Hepatic stellate cell (primary cell): ENCODE measurements at places on chromosomes 1 and 21.

GRCh38 chr1:237749122-237749521 lies 141.6 kb downstream of the ZP4 start:
- no peak for DNase-seq

DNA sequence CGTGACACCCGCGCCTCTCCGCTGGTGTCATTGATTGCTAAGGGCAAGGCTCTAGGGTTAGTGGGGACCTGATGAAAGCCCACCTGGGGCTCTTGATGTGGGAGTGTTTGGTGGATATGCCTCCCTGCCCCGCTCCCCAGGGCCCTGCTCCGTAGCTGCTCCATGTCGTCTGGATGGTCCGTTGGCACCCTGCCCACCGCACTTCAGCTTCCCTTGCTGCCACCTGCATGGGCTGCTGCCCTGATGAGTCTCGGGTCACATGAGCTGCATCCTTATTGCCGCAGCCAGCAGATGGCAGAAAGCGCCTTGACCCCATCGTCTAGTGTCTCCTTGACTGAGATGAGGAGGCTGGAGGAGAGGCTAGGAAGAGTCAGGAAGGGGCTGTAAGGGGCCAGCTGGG lies 439.4 kb downstream of the CAMTA1 start:
- no peak for DNase-seq

DNA sequence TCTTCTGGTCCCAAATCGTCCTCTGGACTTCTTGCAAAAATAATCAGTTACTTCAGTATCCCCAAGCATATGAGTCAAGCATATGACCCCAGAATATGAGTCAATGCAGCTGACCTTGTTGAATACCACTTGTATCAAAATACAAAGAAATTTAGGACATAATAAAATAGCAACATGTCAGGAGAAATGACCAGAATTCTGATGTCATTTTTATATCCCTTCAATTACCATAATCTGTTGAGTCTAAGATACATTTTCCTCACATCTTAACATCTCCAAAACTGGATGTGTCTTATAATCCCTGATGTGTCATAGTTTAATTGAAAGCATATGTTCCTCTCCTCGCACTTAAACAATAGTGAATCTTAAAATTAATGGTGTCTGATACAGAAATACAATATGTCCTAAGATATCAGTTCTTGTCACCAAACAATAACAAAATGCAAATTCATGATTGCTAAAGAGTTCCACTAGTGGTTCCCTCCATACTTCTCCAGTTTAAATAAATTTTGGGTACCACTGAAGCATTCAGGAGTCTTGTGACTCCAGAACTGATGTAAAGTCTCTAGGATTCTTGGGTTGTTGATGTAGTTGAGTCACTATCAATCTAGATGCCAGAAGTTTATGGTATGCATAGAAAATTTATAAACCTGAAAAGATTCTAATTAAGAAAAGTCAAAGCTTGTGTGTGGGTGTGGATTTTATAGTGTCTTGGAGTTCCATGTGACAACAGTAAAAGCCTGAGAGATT lies 41.8 kb downstream of the KIFAP3 start:
- DNase-seq = no peak

GRCh38 chr1:195082183-195082582 lies 1526.1 kb downstream of the KCNT2 start:
- no peak for DNase-seq

DNA sequence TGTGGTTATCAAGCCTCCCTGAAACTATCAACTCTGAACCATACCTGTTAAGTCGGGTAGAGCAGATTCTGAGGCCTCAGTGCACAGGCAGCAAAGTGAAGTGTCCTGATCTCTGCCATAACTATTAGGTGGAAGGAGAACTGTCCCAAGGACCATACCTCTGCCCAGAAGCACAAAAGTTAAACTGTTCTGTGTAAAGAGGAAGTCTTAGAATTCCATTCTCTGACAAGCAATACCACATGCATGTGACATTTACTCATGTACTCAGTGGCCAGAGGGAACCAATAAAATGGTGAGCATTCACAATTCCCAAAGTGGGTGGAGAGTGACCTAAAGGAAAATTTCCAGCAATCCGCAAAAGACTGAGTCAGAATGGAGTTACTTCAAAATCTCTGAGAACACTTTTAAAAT lies 61.0 kb downstream of the TOR3A start:
- peak; percentile 66 for DNase-seq

DNA sequence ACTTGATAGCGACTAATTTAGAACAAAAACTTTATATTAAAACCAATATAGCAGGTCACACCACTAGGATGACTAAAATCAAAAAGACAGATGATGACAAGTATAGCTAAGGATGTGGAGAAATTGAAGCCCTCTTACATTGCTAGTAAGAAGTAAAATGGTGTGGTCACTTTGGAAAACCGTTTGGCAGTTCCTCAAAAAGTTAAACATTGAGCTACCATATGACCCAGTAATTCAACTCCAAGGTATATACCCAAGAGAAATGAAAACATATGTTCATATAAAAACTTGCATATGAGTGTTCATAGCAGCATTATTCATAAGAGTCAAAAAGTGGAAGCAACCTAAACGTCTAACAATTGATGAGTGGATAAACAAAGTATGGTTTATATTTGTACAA lies 13.0 kb upstream of the SERINC2 start:
- DNase-seq = no peak

DNA sequence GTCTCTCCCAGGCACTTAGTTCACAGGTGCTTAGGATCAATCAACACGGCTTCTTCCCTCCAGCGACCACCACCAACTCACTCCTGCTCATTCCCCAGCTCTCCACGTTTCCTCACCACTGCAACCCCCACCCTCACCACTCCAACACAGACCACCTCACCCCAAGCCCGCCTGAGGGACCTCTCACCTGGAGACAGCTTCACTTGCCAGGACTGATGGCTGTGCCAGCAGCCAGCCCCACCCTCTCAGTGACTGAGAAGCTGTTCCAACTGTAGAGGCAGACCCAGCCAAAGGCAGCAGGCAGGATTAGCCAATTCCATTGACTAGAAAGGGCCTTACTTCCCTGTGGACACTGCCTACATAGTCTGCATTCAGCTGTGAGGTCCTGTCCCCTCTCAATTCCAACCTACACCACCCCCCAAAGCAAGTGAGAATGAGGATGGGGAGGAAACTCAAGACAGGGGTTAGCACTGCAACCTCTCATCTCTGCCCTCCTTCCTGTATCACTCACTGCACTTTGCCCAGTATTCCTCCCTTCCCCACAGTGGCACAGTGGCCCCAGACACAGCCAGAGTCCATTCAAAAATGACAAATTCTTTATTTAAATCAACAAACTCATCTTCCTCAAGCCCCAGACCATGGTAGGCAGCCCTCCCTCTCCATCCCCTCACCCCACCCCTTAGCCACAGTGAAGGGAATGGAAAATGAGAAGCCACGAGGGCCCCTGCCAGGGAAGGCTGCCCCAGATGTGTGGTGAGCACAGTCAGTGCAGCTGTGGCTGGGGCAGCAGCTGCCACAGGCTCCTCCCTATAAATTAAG lies 7.6 kb downstream of the TAGLN2 start:
- no peak for DNase-seq

- DNase-seq = no peak
These were observed 647 bp downstream of the DESI2 start for GRCh38 chr1:244653439-244654107.

DNA sequence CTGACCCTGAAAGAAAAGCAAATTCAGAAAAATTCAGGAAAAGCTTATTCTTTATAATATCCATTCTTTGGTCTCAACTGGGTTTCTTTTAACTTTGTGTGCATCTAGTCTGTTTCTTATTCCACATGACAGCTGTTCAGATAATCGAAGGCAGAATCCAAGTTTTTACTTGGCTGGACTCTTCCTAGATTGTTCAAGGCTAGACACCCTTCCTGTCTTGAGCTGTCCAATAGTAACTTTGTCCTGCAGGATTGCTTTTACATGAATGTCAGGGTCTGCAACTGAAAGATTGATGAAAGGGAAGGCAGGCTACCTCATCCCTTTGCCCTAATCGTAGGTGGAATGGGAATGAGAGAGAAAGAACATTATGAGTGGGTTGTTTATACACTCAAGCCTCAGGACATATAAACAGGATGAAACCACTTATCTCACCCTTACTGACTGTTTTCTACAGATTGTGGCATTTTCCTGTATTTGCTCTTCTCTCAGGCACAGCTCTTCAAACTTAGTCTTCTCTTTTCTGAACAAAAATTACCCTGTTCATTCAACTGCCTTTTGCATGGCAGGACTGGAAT lies 76.9 kb downstream of the LEPR start:
- DNase-seq = no peak

DNA sequence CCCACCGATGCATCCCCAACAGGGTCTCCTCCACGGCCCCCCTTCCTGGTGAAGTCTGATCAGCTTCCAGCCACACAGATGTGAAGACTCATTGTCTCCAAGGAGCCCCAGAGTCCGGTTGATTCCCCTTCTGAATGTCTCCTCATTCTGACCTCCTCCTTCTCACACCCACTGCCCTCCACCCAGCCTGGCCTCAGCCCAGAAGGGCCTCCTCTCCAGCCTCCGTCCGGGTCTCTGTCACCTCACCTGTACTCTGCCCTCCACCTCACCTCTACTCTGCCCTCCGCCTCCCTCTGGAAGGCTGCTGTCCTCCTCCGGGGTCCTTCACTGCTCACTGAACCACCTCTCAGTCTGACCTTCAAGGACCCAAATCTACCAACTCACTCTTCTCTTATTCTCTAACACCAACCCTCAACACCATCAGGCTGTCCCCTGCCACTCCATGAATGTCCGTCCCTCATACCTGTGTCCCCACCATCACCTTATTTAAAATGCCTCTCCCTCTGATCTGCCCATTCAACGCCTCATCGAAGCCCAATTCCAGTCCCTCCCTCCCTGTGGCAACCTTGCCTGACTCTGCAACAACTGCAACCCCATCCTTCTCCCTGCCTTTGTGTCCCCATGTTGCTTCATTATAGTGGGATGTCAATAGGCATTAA lies 201.2 kb downstream of the TOMM20 start:
- no peak for DNase-seq

DNA sequence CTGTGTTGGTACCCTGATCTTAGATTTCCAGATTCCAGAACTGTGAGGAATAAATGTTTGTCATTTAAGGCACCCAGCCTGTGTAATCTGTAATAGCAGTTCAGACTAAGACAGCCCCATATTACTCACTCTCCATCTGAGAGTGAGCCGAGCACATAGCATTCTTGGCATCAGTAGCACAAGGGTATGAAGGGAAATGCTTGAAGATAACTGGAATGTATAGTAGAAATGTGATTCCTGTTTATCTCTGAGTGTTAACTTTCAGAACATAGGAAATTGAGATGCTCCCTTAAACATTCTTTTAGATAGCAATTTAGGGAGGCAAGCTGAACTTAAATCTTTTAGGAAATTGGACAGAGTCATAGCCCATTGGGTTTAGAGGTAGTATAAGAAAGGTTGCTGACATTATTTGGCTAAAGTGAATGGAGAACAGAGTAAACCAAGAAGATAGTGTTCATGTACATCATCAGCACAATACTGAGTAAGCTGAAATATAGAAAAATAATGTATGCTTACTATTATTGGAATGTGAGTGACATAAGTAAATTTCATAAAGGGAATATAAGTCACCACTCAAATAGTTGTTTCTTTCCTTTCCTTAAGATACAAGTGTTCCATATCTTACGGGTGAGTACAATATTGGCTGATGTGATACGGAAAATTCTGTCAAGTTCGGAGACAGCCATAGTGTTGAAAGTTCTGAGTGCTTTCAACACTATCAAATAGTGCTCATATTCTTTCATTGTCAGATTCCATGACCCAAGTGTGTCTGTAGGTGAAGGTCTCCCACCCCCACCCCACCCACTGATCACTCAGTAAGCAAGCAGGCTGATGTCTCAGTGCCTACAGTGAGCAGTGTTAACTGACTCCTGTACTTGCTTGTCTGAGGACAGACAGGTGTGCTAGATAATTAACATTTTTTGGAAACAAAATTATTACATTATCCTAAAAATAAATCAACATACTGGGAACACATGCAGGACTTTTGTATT lies 73.7 kb downstream of the LRRC8D start:
- peak; percentile 58 for DNase-seq

DNA sequence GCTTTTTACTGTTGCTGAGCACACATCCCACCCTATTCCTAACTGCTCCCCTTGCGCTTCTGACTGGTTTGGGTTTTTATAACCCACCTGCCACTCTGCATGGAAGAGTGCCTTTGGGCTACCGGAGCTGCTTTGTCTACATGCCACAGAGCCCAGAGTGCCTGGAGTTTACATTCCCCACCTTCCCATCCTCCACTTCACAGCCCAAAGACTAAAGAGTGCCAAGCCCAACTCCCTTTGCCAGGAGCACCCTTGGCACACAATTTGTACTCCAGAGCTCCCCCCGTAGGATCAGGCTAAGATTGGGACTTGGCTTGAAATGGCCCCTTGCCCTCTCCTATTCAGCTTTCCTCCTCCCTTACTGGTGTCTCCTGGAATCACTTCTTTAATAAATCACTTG lies 63.3 kb downstream of the LHX9 start:
- no peak for DNase-seq

- DNase-seq = peak; percentile 44
These were observed 4.9 kb downstream of the TMEM9 start for GRCh38 chr1:201149400-201149799.

- no peak for DNase-seq
These were observed 77.0 kb upstream of the ARHGAP29 start for GRCh38 chr1:94314222-94314858.

DNA sequence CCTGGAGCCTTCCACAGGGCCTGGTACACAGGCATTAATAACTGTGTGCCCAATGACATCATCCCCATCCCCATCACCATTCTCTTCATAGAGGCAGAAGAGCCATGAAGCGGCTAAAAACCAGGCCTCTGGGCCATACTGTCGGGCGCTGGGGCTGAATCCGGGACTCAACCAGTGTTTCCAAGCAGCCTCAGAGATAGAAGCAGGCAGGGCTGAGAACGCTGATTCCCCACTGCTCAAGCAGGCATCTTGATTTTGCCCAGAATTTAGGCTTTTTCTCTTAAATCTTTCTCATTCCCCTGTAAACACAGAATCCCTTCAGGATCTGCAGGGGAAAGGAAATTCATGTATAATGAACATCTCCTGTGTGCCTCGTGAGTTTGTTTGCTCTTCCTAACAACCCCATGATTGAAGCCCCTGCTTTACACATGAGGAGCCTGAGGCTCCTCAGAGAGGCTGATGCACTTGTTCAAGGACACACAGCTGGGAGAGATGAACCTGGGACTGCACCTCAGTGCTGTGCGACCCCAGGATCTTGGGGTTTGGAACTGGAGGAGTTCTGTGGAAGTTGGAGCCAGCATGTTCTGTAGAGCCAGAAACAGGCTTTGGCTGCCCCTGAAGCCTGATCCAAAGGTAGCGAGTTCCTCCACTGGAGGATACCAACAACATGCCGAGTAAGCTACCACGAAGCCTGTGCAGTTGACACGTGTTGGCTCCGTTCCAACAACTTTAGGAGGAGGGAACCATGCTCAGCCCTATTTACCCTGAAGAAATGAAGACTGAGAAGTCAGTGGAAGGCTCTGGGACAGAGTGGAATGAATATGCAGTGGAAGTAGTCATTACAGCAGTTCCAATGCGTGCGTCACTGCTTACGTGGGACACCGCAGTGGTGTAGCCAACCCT lies 55.5 kb downstream of the EDN2 start:
- DNase-seq = no peak

- DNase-seq = no peak
These were observed 16.2 kb upstream of the ARHGAP29 start for GRCh38 chr1:94253456-94254017.
